ENCODE measurements at places on chromosomes 2 and 18. TPM values are rescaled to one million over a fixed set of nuclear protein-coding genes. Genes with fewer than 3 reads are reported as not detected.

The GRB14 gene
- total RNA-seq: 10.0 TPM

The SLC5A7 gene
- not detected for total RNA-seq

The STK25 gene
- 261 TPM for total RNA-seq

The EPC2 gene
- 33.6 TPM for total RNA-seq

The SRD5A2 gene
- under 0.01 TPM for total RNA-seq
